ENCODE measurements at places on chromosomes 4 and X.

GRCh38 chr4:139018501-139018900 lies 2.9 kb downstream of the NOCT start:
- no peak for DNase-seq

DNA sequence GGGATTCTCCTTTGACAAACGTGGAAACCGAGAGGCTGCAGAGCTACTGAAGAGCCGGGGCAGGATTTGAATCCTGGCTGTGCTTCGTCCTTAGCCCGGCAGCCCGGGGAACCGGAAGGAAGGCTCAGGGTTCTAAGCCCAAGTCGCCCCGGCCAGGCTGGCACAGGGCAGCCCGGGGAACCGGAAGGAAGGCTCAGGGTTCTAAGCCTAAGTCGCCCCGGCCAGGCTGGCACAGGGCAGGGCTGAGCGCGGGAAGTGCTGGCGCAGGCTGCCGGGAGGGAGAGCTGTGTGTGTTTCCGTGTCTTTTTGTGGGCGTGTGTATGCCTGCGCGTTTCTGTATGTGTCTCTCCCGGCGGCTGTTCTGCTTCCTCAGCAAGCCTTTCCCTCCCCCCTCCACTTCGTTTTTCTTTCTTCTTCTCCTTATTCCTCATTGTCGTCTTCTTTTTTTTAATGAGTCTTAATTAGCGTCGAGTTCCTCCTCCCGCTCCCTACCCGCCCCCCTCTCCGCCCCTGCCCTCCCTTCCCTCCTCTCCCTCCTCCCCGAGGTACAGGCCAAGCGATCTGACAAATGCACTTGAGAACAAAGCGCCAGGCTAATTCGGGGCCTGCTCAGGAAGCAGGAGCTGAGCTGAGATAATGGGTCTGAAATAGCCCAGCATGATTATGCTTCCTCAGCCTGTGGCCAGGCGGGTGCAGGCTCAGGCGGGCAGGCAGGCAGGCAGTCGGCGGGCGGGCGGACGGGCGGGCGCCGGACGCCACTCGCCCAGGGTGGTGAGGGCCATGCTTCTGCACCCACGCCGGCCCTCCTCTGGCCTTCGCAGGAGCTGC lies 65.9 kb downstream of the EFNB1 start:
- DNase-seq: peak; percentile 83

GRCh38 chrX:17605676-17606075 lies 131.6 kb upstream of the SCML1 start:
- no peak for DNase-seq

- DNase-seq: no peak
Observed at GRCh38 chr4:73948291-73948690, 33.5 kb downstream of the PF4 start.

- DNase-seq: no peak
Observed at GRCh38 chrX:31178064-31178768, 106.4 kb upstream of the FTHL17 start.

GRCh38 chr4:122661176-122662160 lies 40.6 kb upstream of the IL21 start:
- DNase-seq: no peak

DNA sequence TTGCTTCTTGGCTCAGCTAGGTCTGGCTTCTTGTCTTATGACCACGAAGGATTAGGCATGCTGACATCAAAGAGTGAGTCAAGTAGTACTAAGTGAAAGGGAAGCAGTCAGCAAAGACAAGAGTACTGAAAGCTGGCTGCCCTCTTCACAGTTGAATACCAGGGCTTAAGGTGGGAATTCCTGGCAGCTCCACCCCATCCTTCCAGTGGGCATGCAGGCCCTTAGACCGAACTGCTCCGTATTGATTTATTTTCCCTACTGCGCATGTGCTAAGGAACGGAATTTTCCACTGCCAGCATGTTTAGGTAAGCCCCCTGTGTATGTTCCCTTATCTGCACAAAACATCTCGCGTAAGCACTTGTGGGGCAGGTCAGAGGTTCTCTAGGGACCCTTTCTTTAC lies 2320.1 kb downstream of the ARAP2 start:
- DNase-seq: peak; percentile 89

GRCh38 chr4:39525822-39526690 lies 1.2 kb downstream of the UGDH start:
- DNase-seq: no peak

- no peak for DNase-seq
Observed at GRCh38 chr4:87117051-87117731, 103.2 kb downstream of the KLHL8 start.

DNA sequence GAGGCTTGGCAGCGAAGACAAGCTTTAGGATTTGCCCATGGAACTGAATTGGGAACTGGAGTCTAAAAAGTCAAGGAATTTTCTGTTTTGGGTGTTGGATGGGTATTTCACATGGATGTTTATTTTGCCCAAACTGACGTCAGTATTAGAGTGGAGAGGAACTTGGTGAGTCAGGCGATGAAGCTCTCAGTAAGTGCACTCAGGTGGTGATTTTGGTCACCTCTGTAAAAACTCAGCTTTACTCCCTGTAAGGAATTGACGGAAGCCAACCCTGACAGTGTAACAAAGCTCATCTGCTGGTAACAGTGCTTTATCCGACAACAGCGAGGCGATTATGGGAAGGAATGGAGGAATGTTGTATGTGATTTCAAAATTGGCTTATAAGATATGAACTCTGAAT lies 77.0 kb upstream of the PGRMC2 start:
- no peak for DNase-seq
